ENCODE measurements at places on chromosomes 13 and 19. TPM values are rescaled to one million over a fixed set of nuclear protein-coding genes. Genes with fewer than 3 reads are reported as not detected.

DNA sequence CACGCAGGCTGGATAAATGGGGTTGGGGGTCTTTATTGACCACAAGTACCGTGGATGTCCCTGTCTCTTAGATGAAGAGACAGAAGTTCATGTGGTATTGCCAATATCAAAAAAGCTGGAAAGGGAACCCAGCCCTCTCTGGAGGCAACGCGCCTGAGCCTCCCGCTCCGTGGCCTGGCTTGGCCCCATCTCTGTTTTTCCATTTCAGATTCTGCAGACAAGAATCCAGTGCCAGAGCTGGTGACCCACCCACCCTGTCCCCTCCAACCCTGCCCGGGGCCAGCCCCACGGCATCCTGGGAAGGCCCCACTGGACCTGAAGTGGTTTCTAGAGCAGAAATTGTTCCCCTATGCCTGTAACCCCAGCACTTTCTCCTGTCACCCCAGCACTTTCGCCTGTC, 57.7 kb downstream of the PTPRS start:
- H3K27me3 ChIP-seq: no peaks in the 10 kb centered on the region
- H3K4me3 ChIP-seq: no peak overlapping the region
- no peaks in the 10 kb centered on the region for H3K36me3 ChIP-seq
- H3K4me1 ChIP-seq: no peaks in the 10 kb centered on the region
- no peak overlapping the region for H3K27ac ChIP-seq

DNA sequence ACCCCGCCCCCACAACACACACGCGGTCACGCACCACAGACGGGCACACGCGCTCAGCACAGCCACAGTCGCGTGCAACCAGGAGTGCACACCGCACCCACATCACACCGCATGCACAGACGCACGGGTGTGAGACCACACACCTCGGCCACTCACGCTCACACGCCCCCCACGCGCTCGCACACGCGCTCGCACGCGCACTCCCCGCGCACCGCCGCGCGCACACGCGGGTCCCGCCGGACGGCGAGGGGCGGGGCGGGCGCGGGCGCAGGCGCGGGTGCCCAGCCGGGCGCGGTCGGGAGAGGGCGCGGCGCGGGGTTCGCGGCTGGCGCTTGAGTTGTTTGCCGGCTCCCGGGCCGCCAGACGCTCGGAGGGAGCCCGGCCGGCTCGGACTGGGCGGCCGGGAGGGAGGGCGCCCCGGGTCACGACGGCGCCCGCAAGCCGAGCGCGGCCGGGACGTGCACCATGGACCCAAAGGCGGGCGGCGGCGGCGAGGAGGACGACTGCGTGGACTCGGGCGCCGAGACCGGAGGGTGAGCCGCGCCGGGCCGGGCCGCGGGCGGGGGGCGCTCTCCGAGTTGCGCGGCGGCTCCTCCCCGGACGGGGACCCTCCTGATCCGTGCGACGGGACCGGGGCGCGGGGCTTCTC, at the start of gene FAM124A:
TSS of gene FAM124A (plus strand) at position 362 of the 649 bp plus-strand sequence. CDS start at position 466, 104 bp downstream.
- H3K27me3 ChIP-seq: peaks cover 26% of the 10 kb centered on the region
- no peak for DNase-seq
- H3K36me3 ChIP-seq: no peaks in the 10 kb centered on the region
- H3K4me3 ChIP-seq: peak within 1 kb of the TSS; percentile 59

- no peaks in the 10 kb centered on the region for H3K4me1 ChIP-seq
- H3K27ac ChIP-seq: no peak overlapping the region
- H3K36me3 ChIP-seq: no peaks in the 10 kb centered on the region
- no peak overlapping the region for H3K4me3 ChIP-seq
- DNase-seq: no peak
- peaks cover 8% of the 10 kb centered on the region for H3K27me3 ChIP-seq
Observed at GRCh38 chr19:5492635-5493409, 37.6 kb downstream of the ZNRF4 start.

DNA sequence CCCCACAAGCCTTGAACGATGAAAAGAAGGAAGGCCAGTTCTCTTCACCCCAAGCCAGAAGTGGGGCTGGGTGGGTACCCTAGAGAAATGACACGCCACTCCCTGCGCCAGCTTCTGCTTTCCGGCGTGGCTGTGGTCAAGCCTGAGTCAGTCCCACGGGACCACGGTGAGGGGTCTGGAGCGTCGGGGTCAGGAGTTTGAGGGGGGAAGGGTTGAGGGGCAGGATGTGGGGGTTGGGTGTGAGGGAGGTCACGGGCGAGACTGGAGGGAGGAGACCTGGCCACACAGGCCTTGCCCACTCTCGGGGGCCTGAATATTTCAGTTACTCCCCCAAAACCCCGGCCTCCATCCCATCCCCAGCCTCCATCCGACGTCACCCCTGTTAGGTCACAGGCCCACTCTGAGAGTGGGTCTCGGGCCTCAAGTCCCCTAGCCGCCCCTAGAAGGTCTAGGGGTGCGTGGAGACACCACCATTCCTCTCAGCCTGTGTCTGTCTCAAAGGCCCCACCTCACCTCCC, 500 bp upstream of the IFI30 start:
- H3K4me1 ChIP-seq: peaks cover 9% of the 10 kb centered on the region
- H3K27me3 ChIP-seq: no peaks in the 10 kb centered on the region
- H3K36me3 ChIP-seq: no peaks in the 10 kb centered on the region
- H3K4me3 ChIP-seq: peak overlapping the region; percentile 84
- DNase-seq: no peak
- H3K27ac ChIP-seq: no peak overlapping the region

Gene ERICH4
- total RNA-seq: not detected

Gene LGALS7
- total RNA-seq: not detected

Measured in CD8-positive, alpha-beta memory T cell (primary cell).